Stimulated activated CD8-positive, alpha-beta memory T cell treated with anti-CD3 and anti-CD28 coated beads, Interleukin-4, amount 100 ng/mL, for 4 hours (primary cell): ENCODE measurements at places on chromosomes 5 and 9.

- no peak for DNase-seq
Observed at GRCh38 chr5:83430130-83431010, 41.2 kb upstream of the VCAN start.

DNA sequence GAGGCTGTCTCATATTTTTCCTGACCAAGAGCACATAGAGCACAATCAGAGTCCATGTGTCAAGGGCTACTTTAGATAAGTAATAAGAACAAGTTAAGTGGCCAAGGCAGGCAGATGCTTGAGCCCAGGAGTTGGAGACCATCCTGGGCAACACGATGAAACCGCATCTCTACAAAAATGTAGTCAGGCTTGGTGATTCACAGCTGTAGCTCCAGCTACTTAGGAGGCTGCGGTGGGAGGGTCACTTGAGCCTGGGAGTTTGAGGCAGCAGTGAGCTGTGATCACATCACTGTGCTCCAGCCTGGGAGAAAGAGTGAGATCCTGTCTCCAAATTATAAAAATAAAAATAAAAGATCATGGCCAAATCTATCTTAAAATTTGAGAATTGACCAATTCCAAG is 767.9 kb upstream of the CTNND2 start:
- no peak for DNase-seq

DNA sequence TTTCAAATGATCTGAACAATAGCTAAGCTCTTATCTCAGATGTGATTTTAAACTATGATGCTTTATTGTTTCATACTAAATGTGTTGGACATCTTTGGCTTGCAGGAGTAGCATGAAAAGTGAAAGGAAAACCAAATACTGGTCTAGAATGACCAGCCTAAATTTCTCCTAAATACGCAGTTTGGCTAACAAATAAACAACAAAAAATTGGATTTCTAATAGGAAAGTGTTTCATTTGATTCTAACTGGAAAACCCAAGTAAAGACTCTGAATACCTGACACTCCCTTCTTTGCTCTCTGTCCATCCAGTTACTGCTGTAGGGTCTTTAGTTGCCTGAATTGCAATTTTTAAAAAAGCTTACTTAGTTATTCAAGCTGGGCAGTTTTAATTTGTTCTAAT is 111.7 kb upstream of the ACOT12 start:
- no peak for DNase-seq

- DNase-seq, result no peak
Observed at GRCh38 chr5:117497601-117498000, 923.0 kb upstream of the SEMA6A start.

- DNase-seq, result no peak
Observed at GRCh38 chr5:24163091-24163490, 481.7 kb downstream of the CDH10 start.

DNA sequence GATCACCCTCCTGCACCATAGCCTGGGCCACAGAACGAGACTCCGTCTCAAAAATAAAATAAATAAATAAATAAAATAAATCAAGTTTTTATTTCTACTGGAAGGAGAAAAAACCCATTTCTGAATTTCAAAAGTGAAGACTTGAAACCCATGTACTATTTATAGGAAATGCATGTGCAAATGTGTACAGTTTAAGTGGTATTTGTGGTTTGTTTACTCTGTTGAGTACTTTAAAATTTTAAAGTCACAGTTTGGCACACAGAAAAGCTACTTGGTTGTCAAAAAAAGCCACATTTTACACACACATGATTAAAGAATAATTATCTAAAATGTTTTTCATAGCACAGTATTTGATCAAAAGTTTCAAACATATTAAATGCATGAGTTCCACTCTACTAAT is 43.6 kb downstream of the NR3C1 start:
- DNase-seq, result no peak

- DNase-seq, result no peak
Observed at GRCh38 chr5:68141494-68141893, 74.1 kb upstream of the PIK3R1 start.

DNA sequence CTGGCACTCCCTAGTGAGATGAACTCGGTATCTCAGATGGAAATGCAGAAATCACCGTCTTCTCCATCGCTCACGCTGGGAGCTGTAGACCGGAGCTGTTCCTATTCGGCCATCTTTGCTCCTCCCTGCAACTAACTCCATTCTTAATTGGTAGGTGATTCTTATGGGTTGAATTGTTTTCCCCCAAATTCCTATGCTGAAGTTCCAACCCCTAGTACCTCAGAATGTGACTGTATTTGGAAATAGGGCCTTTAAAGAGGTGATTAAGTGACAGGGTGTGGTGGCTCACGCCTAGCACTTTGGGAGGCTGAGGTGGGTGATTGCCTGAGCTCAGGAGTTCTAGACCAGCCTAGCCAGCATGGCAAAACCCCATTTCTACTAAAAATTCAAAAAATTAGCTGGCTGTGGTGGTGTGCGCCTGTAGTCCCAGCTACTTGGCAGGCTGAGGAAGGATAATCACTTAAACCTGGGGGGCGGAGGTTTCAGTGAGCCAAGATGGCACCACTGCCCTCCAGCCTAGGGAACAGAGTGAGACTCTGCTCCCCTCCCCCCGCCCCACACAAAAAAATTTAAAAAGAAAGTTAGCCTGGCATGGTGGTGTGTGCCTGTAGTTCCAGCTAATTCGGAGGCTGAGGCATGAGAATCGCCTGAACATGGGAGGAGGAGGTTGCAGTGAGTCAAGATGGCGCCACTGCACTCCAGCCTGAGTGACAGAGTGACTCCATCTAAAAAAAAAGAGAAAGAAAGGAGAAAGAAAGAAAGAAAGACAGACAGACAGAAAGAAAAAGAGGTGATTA is 25.2 kb upstream of the FOCAD start:
- DNase-seq, result no peak

GRCh38 chr5:150299571-150300327 is 3.0 kb downstream of the ARSI start:
- no peak for DNase-seq

GRCh38 chr5:32646061-32646969 is 61.0 kb downstream of the SUB1 start:
- DNase-seq, result no peak

DNA sequence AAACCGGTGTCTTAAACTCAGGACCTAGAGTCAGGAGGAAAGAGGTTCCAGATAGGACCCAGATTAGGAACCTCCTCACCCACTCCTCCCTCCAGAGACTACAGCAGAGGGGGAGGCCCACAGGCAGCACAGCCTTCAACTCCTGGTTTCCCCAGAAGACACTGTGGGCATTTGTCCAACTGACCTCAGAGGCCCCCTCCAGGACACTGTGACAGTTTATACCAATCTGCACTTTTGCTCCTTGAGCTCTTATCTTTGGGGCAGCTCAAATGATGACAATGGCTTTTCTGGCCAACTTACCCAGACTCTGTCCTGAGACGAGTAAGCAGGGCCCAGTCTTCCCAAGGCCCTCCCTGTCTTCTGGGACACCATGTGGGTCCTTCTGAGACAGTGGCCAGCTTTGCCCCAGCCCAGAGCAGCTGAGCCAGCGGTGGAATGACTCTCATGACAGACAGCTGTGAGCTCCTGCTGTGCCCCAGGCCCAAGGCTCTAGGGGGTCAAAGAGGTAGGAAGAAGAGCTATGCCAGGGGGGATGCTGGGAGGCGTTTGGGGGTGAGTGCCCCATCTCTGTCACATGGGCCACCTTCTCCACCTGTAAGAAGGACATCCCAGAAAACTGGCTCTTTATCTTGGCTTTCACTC is 14.3 kb downstream of the OR2V2 start:
- no peak for DNase-seq

GRCh38 chr5:87457706-87458105 is 45.0 kb upstream of the CCNH start:
- no peak for DNase-seq

GRCh38 chr5:111810112-111810511 is 53.1 kb upstream of the NREP start:
- no peak for DNase-seq

- no peak for DNase-seq
Observed at GRCh38 chr5:139379626-139380449, 3.3 kb downstream of the SLC23A1 start.

GRCh38 chr9:115764645-115765044 is 388.9 kb upstream of the PAPPA start:
- DNase-seq, result no peak

GRCh38 chr5:77008413-77008812 is 21.8 kb upstream of the AGGF1 start:
- DNase-seq, result no peak

- DNase-seq, result no peak
Observed at GRCh38 chr5:118185018-118185417, 803.3 kb downstream of the DTWD2 start.

DNA sequence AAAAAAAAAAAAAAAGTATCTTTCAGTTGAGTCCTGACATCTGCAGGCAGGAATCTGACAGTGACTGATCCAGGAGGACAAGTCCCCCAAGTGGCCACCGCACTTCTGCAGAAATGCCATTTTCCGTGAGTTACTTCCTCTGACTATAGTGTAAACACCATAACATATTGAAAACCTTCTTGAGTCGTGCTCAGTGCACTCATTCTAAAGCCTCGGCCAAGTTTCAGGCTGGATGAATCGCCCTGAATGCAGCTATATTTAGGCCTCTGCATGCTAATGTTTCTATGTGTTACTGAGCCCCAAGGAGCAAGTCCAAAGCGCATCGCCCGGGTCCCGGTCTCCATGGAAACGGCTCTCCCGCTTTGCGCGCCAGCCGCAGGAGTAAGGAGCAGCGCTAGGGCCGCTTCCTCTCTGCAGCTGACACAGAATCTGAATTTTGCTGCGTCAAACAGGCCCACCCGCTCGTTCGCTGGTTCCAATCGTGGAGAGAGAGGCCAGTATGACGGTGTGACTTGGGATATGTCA is 335.4 kb downstream of the MSX2 start:
- no peak for DNase-seq

- no peak for DNase-seq
Observed at GRCh38 chr9:131419026-131419614, 25.2 kb downstream of the PRRC2B start.

DNA sequence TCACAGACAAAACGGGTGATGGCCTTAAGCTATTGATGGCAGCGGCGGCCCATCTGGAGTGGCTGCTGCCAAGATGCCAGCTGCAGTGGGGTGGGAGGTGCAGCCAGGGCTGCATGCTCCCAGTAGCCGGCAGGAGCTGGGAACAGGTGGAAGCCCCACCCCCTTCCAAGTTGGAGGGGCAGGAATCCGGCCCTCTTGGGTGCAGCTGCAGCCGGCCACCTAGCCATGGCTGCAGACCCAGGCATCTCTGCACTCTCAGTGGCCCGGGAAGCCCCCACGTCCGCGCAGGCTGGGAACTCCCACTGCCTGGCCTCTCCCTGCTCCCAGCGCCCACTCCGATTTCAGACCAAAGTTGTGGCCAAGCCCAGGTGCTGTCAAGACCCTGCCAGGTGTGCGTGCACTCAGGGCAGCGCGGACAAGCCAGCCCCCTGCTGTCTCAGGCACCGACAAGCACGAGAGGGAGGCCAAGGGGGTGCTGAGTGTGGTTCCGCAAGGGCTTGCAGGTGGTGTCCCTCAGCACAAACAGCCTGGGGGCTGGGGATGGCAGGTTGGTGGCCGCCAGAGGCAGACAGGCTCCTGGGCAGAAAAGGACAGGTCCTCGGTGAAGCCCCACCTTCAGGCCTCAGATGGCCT is 115.1 kb upstream of the TSLP start:
- DNase-seq, result no peak

DNA sequence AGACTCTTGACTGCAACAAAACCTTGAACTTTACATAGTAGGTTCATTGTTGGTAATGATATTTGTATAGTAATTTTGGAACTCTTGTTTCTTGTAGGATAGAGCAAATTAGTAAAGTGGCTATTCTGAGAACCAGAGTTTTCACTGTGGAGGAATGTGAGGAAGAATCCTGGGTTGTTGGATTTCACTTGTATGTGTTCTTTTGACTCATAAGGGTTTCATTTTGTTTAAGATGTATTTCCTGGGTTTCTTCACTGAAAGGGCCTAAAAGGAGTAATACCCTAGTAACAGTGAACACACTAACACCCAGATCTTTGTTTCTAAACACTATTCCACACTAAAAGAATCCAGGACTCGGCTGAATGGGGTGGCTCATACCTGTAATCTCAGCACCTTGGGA is 20.1 kb downstream of the TTC1 start:
- no peak for DNase-seq

GRCh38 chr9:108271646-108272348 is 584.0 kb downstream of the ACTL7B start:
- no peak for DNase-seq

- no peak for DNase-seq
Observed at GRCh38 chr9:126453156-126453963, 126.7 kb downstream of the MVB12B start.

DNA sequence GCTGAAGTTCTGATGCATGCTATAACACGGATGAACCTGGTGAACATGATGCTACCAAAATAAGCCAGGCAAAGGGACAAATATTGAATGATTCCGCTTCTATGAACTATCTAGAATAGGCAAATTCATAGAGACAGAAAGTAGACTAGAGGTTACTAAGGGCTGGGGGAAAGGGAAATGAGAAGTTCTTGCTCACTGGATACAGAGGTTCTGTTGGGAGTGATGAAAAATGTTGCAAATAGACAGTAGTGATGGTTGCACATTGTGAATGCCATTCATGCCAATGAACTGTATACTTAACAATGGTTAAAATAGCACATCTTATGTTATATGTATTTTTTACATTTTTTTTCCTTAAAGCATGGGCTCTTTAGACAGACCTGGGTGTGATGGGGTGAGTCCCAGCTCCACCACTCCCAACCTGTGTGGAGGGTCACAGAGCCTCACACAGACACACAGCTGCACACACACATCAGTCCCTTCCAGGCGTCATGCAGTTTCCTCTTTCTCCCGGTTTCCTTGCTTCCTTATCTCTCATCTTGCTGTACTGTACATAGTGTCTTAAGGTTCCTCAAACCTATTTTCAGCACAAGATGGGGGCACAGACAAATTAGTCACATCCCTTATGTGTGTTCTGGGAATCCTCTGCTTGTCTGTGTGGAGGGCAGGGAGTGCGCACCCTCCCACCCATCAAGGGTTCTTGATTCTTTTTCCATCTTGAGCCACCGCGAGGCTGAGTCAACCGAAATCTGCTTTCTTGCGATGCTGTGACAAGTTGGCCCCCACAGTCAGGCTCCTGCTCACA is 192.9 kb downstream of the CRB2 start:
- peak; percentile 1 for DNase-seq

DNA sequence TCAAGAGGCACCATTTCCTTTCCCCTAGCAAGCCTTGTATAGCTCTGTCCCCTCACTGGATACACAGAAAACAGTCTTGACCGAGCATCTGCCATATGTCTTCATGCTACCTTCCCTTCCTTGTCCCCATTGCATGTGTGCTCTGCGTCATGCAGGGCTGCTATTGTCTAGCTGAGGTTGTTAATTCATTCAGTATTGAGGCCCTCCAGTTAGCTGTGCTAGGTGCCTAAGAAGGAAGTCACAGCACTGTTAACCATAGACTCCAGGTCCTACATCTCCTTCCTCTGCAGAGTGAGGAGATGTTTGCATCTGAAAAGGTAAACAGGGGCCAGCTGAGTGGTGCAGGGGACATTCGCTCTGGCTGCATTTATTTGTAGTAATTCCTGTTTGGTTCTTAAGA is 48.2 kb downstream of the SLC1A3 start:
- no peak for DNase-seq
